ENCODE measurements at places on chromosomes 12 and 14.

DNA sequence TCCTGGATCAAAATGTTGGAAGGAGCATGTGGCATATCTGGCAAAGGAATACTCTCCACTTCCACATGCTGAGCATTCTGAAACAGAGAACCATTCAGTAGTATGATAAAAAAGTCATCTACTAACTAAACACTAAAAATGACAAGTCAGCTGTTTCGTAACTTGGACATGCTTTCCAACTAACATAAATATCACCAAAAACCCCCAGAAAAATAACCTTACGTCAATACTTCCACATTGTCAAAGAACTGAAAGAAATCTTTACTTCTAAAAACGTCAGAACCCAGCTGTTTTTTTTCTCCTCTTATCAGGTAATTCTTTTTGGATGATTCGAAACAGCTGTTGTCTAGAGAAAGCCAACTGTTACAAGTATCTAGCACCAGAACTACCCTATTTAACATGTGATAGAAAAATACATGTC lies 8.2 kb downstream of the WBP11 start:
- DNase-seq: no peak

DNA sequence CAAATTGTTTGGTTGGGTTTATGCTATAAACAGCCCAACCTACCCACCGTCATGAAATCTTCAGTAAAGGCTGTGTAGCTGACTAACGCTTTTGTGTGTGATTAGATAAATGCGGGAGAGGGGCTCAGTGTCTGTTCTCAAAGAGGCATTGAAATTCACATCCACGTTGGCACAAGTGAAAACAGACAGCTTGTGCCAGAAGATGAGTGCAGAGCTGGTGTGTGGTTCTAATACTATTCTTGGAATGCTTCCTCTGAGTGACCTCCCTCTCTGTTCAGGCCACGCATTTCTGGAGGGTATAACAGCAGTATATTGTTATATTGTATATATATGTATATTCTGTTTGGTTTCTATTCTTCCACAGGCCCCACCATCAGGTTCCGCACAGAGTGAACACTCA lies 263.8 kb downstream of the APAF1 start:
- DNase-seq: no peak

DNA sequence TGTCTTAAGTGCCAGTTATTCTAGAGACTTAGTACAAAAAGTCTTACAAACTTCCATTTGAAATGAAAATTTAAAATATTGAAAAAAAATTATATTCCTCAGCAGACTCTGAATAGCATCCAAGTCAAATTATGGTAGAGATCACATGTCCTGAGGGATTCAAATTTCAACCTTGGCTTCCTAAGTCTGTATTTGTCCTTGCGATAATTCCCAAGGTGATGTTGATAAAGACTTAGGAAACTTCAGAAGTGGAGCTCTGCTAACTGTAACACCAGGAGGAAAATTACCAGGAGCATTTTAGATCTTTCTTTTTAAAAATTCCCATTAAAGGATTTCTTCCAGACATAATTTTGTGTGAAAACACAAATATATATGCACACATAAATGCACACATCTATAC lies 178.3 kb downstream of the IPO8 start:
- DNase-seq: no peak

DNA sequence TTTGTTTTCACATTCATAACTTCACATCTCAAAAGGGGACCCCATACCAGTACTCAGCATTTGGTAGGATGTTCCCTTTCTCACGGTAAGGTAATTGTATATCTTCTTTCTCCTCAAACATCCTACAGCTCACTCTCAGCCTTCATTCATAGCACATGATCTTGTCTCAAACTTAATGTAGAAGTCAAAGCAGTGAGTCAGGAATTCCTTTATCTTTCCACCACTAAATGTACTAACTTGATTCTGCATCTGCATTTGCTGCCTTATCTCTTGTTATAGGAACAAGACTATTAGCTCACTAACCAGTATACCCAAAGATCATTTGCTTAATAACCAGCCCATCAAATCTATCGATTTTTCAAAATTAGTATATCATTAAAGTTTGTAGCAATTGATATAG lies 22.9 kb downstream of the CPSF2 start:
- DNase-seq: no peak

- DNase-seq: no peak
Measured at GRCh38 chr12:113196990-113197389, 11.5 kb downstream of the RITA1 start.

DNA sequence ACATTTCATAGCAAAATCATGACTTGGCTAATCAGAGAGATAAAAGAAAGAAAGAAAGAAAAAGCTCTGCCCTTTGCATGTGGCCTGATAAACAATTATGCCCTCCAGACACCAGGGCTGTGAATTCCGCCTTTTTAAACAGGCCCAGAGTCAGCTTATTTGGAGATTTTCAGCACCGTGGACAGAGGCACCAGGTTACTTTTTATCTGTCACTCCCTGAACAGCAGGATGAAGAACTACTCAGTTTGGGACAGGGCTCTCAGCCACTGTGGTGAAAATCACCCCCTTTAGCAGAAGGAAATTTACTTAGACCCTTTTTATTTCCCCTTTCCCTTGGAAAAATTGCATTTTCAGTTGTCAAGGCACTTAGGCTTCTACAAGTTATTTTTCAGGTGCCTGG lies 359.9 kb downstream of the NRXN3 start:
- DNase-seq: peak; percentile 10

- DNase-seq: no peak
Measured at GRCh38 chr12:60644076-60644475, 1048.2 kb downstream of the SLC16A7 start.

- DNase-seq: no peak
Measured at GRCh38 chr14:105659935-105660527, 133.6 kb downstream of the TMEM121 start.

- no peak for DNase-seq
Measured at GRCh38 chr12:95034750-95035149, 31.3 kb upstream of the NDUFA12 start.

Data from esophagus muscularis mucosa (tissue), 4 donors.